ENCODE measurements at places on chromosomes 7 and 10.

- DNase-seq: no peak
These were observed 182.4 kb downstream of the RAPGEF5 start for GRCh38 chr7:22174574-22174953.

DNA sequence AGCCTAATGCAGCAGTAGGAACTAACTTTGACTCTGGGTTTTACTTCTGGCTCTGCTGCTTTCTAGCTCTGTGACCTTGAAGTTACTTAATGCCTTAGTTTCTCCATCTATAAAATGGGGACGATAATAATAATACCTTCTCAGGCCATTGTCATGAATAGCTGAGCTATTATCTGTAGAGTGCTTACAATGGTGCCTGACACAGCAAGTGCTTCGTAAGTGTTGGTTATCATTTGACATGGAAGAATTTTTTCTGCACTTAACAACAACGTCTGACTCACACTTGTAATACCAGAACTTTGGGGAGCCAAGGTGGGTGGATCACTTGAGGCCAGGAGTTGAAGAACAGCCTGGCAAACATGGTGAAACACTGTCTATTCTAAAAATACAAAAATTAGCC, 140.5 kb downstream of the ARL4A start:
- no peak for DNase-seq

DNA sequence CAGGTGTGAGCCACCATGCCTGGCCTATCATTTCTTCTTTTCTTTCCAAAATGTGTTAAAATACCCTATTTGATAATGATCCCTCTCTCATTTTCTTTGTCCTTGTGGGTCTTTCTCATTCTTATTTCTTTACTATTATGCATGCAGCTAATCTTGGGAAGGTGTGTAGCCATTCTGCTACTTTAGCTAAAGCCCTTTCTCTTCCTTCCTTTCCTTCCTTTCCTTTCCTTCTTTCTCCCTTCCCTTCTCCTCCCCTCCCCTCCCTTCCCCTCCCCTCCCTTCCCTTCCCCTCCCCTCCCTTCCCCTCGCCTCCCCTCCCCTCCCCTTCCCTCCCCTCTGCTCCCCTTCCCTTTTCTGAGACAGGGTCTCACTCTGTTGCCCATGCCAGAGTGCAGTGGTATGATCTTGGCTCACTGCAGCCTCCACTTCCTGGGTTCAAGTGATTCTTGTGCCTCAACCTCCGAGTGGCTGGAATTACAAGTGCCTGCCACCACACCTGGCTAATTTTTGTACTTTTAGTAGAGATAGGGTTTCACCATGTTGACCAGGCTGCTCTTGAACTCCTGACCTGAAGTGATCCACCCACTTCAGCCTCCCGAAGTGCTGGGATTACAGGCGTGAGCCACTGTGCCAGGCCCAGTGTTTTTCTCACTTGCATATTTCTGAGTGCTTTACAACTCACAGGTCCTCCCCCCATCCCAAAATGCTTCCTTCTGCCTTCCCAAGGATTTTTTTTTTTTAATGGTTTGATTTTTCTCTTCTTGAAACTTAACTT, 42.3 kb downstream of the HIP1 start:
- no peak for DNase-seq

GRCh38 chr7:727104-727805, at the start of gene PRKAR1B:
TSS of gene PRKAR1B (minus strand) at chr7:727281. CDS start at chr7:711505, 15,776 bp downstream.
- DNase-seq: no peak

GRCh38 chr7:82273886-82274285, 169.7 kb downstream of the CACNA2D1 start:
- no peak for DNase-seq

GRCh38 chr7:151059367-151060112, at the start of gene SLC4A2:
TSS of gene SLC4A2 (plus strand) at chr7:151059589. CDS start at chr7:151061988, 2,399 bp downstream.
- DNase-seq: peak; percentile 46

GRCh38 chr7:90212149-90212495, 582 bp downstream of the STEAP2 start:
- DNase-seq: no peak

All from esophagus squamous epithelium (tissue), 5 donors.